ENCODE measurements at places on chromosomes 13 and 19. TPM values are rescaled to one million over a fixed set of nuclear protein-coding genes. Genes with fewer than 3 reads are reported as not detected.

GRCh38 chr19:13090511-13091231 is 12.0 kb downstream of the LYL1 start:
- DNase-seq = peak; percentile 50

GRCh38 chr19:5340637-5341447 is at the start of gene PTPRS:
PTPRS (minus strand) TSS chr19:5340812; CDS start chr19:5286140, 54,672 bp downstream.
- peak; percentile 86 for DNase-seq

DNA sequence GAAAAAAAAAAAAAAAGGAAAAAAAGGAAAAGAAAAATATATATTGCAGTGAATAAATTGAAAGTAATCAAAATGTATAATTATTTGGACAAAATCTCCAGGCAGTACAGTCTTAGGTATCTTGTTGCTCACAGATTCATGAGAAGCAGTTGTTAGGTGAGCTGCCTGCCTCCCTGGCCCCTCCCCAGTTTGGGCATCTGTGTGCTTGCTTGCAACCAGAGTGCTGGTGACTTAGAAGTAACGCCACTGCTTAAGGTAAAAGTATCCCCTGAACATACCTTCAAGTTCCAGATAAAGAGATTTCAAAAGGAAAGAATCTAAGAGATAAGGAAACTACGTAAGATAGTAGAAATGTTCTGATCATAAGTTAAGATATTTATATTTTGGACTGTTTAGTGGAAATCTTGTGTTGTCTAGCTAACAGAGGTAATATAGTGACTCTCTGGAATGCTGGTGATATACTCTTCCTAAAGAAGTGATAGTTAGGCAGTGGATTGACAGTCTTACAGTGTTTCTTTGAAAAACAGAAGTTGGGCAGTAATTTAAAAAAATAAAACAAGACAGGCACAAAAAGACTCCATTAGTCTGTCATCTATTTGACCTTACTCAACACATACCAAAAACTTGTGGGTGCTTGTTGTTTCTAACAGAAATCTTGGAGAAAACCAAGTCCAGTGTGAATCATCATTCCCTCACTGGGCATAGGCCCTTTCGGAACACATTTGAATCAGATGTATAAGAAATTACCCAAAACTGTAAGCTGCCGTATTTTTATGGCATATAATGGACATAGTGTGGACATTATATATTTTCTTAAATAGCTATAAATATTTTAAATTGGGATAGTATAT is 38.3 kb upstream of the KCTD4 start:
- DNase-seq = no peak

- peak; percentile 45 for DNase-seq
These were observed 20.7 kb downstream of the PHF11 start for GRCh38 chr13:49516467-49516866.

- no peak for DNase-seq
These were observed at the start of gene FCAR for GRCh38 chr19:54873990-54874389. FCAR (plus strand) TSS chr19:54874235; CDS start chr19:54874290, 55 bp downstream.

DNA sequence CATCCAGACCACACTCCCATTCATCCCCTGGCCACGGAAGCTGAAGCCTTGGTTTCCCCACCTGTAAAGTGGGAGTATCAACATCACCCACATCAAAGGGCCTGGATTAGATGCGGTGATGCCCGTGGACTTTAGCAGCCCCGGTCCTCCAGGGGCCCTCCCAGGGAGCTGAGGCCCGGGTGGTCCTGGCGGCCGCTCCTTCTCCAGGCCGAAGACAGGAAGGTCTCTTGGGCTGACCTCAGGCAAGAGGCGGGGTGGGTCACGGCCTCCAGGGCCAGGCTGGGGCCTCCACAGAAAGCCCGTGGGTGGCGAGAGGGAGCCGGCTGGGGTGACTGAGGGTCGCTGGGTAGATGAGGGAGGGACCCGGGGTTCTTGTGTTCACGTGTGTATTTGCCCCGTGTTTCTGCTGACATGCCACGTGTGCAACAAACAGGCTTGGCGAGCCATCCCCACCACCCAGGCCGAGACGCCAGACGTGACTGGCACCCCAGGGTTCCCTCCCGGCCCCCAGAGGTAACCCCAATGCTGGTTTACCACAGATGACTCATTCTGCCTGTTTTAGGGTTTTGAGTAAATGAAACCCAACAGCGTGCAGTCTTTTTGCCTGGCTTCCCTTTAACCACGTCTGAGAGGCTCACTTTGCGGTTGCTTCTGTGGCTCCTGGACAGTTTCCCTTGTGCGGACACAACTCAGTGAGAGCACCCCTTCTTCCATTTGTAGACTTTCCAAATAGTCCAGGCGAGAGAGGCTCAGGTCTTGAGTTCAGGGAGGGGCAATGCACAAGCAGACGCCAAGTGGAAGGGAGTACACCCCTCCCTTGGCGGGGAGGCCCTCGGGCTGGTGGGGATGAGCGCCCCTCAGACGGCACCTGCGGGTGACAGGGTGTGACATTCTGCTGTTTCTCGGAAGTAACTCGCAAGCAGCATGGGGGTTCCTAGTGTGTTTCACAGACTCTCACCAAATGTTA is 42.9 kb downstream of the C13orf46 start:
- DNase-seq = peak; percentile 13

DNA sequence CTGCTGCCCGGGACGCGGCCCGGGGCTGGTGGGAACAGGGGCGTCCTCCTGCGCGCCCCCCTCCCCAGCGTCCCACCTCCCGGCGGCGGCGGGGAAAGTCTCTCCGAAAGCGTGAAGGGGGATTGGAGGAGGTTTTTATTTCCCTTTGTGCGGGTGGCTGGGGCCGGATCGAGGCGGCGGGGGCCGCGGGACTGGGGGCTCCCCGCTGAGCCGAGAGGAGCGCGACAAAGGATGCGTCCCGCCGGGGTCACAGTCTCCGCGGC is 132 bp downstream of the SHD start:
- DNase-seq = no peak

DNA sequence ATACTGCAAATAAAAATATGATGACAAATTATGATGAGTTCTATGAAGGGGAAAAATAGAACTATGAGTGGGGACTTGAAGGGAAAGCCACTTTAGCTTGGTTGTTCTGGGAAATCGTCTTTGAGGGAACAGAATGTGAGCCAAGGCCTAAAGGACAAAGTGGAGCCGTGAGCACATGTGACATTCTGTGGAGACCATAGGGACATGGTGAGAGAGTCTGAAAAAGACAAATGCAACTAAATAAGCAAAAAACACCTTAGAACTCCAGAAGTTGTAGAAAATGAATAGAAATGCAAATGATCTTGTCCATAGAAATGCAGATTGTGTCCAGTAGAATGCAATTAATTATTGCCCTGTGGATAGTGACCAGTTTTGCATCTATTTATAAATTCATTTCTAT is 86.8 kb upstream of the ANKRD10 start:
- no peak for DNase-seq

DNA sequence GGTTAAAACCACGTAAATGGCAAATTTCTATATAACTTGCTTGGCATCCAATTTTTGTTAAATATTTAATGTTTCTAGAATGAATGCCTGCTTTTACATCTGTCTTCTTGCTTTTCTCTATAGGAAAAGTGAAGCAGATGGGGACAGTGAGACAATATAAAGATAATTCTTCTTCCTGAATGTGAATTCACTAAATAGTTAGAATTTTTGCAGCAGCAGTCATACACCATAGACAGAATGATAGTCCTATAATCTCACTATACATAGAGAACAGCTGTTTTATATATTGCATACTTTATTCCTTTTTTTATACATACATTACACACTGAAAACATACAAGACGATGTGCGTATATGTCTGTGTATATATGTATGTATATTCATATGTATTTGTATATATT is 1127.3 kb downstream of the PCDH9 start:
- no peak for DNase-seq

DNA sequence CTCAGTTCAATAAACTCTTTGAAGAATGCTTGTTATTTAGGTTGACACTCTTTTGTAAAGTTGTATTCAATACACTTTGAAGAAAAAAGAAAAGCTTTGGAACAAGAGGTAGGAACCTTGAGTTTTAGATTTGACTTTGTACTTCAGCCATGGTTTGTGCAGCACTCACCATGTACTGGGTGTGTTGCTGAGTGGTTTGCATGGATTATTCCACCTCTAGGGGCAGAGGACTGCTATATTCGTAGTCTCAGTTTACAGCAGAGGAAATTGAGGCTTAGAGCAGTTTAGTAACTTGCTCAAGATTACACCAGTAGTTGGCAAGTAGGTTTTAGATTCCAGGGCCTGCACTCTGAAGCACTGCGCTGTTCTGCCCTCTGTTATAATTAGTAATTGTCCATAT is 68.8 kb downstream of the DNAJC3 start:
- DNase-seq = no peak

DNA sequence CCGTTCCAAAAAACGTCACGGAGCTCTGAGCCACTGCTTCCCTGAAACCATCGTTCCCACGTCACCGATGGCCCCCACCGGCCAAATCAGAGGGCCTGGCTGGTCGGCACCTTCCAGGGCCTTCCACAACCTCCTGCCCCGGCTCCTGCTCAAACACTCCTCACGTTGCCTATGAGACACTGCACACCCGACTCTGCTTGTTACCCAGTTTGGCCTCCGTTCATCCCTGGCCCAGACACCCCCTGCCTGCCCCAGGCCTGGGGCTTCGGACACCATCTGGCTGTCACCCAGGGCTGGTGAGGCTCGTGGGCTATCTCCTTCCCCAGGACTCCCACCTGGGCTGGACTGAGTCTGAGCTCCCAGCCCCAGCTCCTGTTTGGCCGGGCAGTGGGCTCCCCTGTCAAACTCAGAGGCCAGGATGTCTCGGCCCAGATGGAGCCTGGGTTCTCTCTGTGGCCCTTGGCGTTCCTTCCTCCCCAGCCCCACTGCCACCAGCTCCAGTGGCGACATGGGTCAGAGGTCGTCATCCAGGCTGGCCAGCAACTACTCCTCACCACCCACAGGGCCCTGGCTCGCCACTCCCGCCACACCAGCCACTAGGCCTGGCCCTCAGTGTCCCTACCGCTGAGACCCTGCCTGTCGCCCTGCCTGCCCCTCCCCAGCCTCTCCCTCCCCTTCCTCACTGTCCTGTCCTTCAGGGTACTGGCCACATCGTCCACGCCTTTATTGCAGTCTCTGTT is 17.7 kb downstream of the CERS1 start:
- peak; percentile 22 for DNase-seq

DNA sequence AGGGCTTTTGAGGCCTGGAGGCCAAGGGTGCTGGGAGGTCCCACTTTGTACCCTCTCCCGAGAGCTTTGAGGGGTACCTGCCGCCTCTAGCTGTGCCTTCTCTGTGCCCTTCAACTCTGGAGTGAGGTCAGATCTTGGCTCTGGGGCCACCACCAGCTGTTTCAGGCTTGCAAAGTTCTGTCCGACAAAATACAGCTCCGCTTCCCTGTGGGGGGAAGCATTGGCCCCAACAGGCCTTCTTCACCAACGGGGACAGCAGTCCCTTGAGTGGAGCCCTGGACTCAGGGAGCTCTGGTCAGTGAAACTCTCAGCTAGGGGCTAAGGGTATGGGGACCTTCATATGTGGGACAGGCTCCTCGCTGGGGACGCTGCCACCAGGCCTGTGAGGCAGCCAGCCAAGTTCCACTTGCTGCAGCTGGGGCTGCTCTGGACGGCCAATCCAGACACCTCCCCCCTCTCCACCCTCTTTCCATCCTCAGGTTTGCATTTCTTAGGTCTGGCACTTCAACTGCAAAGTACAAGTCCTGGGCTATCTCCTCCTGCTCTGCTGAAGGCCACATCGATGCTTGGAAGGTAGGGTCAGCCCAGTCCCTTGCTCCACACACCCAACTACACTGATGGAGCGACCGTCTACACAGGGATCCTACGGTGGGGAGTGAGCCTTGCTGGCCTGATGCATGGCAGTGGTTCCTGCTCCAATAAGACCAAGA is 46.8 kb downstream of the C13orf46 start:
- peak; percentile 38 for DNase-seq

- DNase-seq = no peak
These were observed 971 bp downstream of the FOSB start for GRCh38 chr19:45468803-45469131.

DNA sequence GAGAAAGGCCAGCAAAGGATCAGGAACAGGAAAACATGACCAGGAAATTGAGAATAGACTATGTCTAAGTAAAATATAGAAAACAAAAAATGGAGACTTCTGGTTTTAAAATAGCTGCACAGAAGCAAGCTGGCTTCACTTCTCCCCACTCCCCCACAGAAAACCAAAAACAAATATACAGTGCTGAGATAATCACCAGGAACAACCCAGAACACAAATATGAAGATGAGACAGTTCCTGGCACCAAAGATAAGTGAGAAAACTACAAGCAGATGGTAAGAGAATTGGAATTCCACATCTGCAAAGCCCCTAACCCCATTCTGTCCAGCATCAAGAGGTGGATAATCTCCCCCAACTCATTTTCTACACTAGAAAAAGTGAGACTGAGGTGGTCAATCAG is 397.7 kb downstream of the SUCLA2 start:
- no peak for DNase-seq

- no peak for DNase-seq
These were observed 36.4 kb upstream of the IGFL1 start for GRCh38 chr19:46192992-46193650.

DNA sequence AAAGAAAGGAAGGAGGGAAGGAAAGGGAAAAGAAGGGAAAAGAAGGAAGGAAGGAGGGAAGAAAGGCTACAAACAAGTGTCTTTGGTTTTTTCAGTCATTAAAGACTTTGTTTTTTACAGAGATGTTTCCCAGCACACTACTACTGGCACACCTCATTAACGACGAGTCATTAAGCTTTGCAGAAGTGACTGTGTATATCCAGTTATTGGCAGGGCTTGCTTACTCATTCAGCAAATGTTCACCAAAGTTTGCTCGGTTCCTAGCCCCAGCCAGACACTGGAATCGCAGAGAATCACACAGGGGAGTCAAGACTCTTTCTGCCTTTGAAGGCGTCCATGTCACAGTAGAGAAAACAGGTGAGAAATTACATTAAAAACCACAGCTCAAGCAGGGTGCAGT is 4.3 kb downstream of the NLRP12 start:
- DNase-seq = no peak

GRCh38 chr19:41353466-41354342 is at the start of gene TGFB1:
TGFB1 (minus strand) TSS chr19:41353922; CDS start chr19:41353044, 878 bp downstream.
- DNase-seq = peak; percentile 87

GRCh38 chr19:50790922-50791467 is 780 bp downstream of the ACP4 start:
- no peak for DNase-seq

- peak; percentile 98 for DNase-seq
These were observed 17.2 kb upstream of the ZNF331 start for GRCh38 chr19:53520547-53521372.

GRCh38 chr13:75271846-75272245 is 210.1 kb downstream of the TBC1D4 start:
- no peak for DNase-seq

GJB6 gene
- total RNA-seq = not detected

PLIN5 gene
- 131 TPM for total RNA-seq

VSIG10L gene
- total RNA-seq = 1.8 TPM

LYPD5 gene
- 0.67 TPM for total RNA-seq

RNF17 gene
- total RNA-seq = not detected

TPTE2 gene
- not detected for total RNA-seq

TMEM238 gene
- total RNA-seq = 2.4 TPM

BSPH1 gene
- not detected for total RNA-seq

SPIB gene
- total RNA-seq = 0.12 TPM

NAT14 gene
- 40.4 TPM for total RNA-seq

ATP4A gene
- total RNA-seq = not detected

C19orf38 gene
- 1.5 TPM for total RNA-seq

CNMD gene
- total RNA-seq = not detected

ZNF772 gene
- 6.5 TPM for total RNA-seq
